ENCODE measurements at places on chromosomes 4 and X. TPM values are rescaled to one million over a fixed set of nuclear protein-coding genes. Genes with fewer than 3 reads are reported as not detected.

- H3K4me3 ChIP-seq: no peak overlapping the region
- H3K4me1 ChIP-seq: no peaks in the 10 kb centered on the region
- no peak for DNase-seq
- no peak overlapping the region for H3K27ac ChIP-seq
These were observed 8.9 kb upstream of the DCK start for GRCh38 chr4:70984589-70984988.

- no peaks in the 10 kb centered on the region for H3K4me1 ChIP-seq
- H3K36me3 ChIP-seq: no peaks in the 10 kb centered on the region
- H3K27ac ChIP-seq: no peak overlapping the region
- no peak for DNase-seq
These were observed 148.7 kb downstream of the FSTL5 start for GRCh38 chr4:162015090-162015489.

DNA sequence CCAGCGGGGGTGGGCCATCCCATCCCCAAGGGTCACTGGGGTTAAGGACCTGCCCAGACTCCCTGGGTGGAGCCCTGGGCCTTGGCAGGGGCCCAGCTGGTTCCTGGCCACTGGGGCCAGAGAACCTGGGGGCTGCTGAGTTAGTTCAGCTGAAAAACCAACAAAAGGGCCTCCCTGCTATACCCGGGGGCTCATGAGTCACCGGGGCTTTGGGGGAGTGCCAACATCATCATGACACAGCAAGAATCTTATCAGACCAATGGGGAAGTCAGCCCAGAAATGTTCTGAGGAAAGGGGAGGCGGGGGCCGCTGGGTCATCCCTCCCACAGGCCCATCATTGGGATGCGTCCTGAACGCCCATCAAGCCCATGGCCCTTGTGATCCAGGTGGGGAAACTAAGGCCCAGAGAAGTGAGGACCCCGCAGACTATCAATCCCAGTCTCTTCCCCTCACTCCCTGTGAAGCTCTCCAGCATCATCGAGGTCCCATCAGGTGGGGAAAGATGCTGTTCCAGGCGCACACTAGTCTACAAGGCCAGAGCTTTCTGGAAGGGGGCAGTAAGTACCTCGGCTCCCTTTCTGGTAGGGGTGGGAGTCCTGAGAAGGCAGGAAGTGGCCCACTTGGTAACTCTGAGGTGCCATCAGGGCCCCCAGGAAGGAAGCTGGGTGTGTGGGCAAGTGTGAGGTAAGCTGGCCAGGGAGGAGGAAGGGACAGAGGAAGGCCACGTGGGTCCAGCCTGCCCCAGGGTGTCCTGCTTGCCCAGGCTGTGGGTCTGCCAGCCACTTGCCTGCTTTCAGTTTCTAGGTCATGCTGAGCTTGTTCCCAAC, 4.5 kb downstream of the G6PD start:
- DNase-seq: peak; percentile 59
- H3K4me1 ChIP-seq: peaks cover 52% of the 10 kb centered on the region
- H3K27ac ChIP-seq: peak overlapping the region; percentile 94
- H3K4me3 ChIP-seq: peak overlapping the region; percentile 79
- no peaks in the 10 kb centered on the region for H3K36me3 ChIP-seq

DNA sequence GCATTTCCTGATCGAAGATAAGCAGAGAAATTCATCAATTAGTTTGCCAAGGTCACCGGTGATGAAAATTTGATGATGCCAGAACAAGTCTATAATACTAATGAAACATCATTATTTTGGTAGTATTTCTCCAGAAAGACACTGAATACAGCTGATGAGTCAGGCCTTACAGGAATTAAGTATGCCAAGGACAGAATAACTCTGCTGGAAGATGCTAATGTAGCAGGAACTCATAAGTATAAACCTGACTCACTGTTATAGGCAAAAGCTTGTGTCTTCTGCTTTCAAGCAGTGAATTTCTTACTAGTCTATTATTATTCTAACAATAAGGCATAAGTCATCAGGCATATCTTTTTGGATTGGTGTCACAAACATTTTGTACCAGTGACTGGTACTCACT, 1825.1 kb upstream of the IGFBP7 start:
- H3K36me3 ChIP-seq: no peaks in the 10 kb centered on the region
- no peaks in the 10 kb centered on the region for H3K27me3 ChIP-seq
- H3K4me3 ChIP-seq: no peak overlapping the region

- H3K27ac ChIP-seq: no peak overlapping the region
- H3K27me3 ChIP-seq: no peaks in the 10 kb centered on the region
- H3K4me1 ChIP-seq: no peaks in the 10 kb centered on the region
- no peaks in the 10 kb centered on the region for H3K36me3 ChIP-seq
These were observed 202.9 kb upstream of the NPY2R start for GRCh38 chr4:155005395-155006090.

DNA sequence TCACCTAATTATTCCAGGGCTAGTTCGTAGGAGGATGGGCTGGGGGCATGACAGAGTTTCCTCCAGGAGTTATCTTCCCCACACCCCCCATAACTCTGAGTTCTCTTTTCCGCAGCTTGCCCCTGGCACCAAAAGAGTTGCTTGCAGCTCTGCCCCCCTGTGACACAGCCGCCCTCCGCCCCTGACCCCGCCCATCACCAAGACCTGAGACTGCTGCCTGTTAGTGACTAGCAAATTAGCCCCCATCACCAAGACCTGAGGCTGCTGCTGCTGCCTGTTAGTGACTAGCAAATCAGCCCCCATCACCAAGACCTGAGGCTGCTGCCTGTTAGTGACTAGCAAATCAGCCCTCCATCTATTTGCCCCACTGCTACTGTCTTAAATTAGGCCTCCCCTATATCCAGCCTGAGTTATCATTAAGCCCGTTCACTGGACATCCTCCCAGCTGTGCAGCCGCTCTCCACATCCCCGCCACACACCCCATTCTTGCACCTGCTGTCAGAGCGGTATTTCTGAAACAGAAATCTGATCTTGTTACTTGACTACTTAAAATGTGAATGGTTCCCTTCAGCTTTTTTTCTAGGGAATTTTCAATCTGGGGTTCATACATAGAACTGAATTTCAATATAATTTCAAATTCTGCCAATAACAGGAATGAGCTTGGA, 1.5 kb upstream of the PAPSS1 start:
- peak; percentile 67 for DNase-seq
- peak overlapping the region; percentile 49 for H3K27ac ChIP-seq
- H3K36me3 ChIP-seq: peaks cover 5% of the 10 kb centered on the region
- peaks cover 32% of the 10 kb centered on the region for H3K4me1 ChIP-seq
- H3K4me3 ChIP-seq: peak overlapping the region; percentile 98
- H3K27me3 ChIP-seq: no peaks in the 10 kb centered on the region

- H3K4me3 ChIP-seq: no peak overlapping the region
- no peak overlapping the region for H3K27ac ChIP-seq
- DNase-seq: peak; percentile 54
- H3K36me3 ChIP-seq: no peaks in the 10 kb centered on the region
These were observed 26.8 kb upstream of the TMEM184C start for GRCh38 chr4:147590249-147590920.

- H3K4me3 ChIP-seq: no peak overlapping the region
- no peak overlapping the region for H3K27ac ChIP-seq
- DNase-seq: no peak
- H3K36me3 ChIP-seq: no peaks in the 10 kb centered on the region
- H3K27me3 ChIP-seq: peaks cover 25% of the 10 kb centered on the region
These were observed 409.1 kb upstream of the SPANXN4 start for GRCh38 chrX:142616636-142617035.

DNA sequence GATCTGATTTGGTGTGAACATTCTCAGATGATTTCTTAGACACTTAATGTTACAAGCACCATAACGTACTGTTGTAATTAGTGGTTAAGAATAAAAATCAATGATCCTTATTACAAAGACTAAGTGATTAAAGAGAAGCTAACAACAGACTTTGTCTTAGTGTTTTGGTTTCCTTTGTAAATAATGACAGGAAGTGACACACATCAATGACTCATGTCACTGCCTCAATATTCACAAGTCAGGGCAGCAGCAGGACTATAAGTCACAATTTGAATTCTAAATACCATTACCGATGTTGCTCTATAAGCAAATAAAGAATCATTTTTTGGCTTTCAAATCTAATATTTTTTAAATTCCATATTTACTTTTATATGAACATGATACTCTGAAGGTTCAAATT, 115.8 kb upstream of the FAT4 start:
- H3K36me3 ChIP-seq: no peaks in the 10 kb centered on the region
- H3K4me3 ChIP-seq: no peak overlapping the region
- H3K27ac ChIP-seq: no peak overlapping the region

GRCh38 chr4:142345924-142346323, 500.2 kb downstream of the INPP4B start:
- H3K36me3 ChIP-seq: peaks cover 21% of the 10 kb centered on the region
- H3K27ac ChIP-seq: peak overlapping the region; percentile 98

DNA sequence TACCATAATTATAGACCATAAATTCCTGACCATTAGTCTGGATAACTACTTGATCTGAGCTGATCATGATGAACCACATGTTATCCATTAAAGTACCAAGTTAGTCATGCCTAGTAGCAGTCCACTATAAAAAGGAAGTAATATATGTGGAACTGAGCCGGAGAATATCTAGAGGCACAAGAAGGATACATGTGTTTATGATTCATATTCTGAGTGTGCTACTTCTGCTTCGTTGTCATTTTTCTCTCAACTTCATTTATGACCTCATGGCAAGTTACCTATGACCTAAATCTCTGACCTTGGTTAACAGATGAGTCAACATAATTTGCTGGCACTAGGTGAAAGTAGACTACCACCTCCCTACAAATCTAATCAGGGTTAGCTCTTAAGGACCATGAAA, 56.5 kb upstream of the ANKRD17 start:
- no peak overlapping the region for H3K4me3 ChIP-seq
- no peak for DNase-seq

DNA sequence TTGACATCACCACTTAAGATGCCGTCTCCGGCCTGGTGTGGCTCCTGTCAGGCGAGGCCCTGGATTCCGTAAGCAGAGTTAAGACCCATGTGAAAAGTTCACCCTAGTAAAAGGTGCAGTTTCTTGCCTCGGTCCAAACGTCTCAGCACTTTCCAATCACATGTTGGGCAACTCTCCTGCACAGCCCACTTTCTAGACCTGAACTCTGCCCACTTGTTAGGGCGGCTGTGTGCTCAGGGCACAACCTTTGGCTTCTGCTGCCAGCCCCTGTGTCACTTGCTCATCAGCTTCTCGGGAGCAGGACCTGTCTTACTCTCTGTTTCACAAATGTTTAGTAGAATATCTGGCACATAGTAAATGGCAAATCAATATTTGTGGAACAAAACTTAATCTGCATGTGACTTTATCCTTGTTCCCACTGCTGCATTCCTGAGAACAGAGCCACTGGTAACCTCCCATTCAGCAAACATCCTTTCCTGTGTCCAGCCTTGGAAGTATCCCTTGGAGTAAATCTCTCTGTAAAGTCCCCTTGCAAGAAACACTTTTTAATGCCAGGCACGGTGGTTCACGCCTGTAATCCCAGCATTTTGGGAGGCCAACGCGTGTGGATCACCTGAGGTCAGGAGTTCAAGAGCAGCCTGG, 38.7 kb upstream of the SH3RF1 start:
- H3K27ac ChIP-seq: no peak overlapping the region
- peaks cover 8% of the 10 kb centered on the region for H3K27me3 ChIP-seq
- no peak for DNase-seq
- no peak overlapping the region for H3K4me3 ChIP-seq
- no peaks in the 10 kb centered on the region for H3K36me3 ChIP-seq

GRCh38 chr4:185357211-185357610, 38.5 kb downstream of the LRP2BP start:
- peaks cover 11% of the 10 kb centered on the region for H3K4me1 ChIP-seq
- H3K27me3 ChIP-seq: no peaks in the 10 kb centered on the region

DNA sequence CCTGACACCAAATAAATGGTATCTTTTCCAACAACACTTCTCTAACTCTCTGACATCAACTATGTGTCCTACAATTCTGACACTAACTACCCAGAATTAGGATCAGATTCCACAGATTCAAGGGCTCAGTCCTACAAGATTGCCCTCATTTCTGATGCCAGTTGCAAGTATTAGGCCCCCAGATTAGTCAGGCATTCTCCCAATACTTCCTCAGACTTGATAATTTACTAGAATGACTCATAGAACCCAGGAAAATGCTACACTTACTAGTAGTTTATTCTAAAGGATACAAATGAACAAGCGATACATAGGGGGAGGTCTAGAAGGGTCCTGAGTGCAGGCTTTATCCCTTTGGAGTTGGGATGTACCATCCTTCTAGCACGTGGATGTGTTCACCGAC, 8.5 kb downstream of the TIGD2 start:
- no peaks in the 10 kb centered on the region for H3K27me3 ChIP-seq
- no peak overlapping the region for H3K27ac ChIP-seq
- DNase-seq: no peak
- no peaks in the 10 kb centered on the region for H3K4me1 ChIP-seq
- H3K4me3 ChIP-seq: no peak overlapping the region

- no peaks in the 10 kb centered on the region for H3K4me1 ChIP-seq
- no peak overlapping the region for H3K4me3 ChIP-seq
- H3K27ac ChIP-seq: no peak overlapping the region
- no peaks in the 10 kb centered on the region for H3K27me3 ChIP-seq
These were observed 139.9 kb upstream of the ETNPPL start for GRCh38 chr4:108902769-108903168.

DNA sequence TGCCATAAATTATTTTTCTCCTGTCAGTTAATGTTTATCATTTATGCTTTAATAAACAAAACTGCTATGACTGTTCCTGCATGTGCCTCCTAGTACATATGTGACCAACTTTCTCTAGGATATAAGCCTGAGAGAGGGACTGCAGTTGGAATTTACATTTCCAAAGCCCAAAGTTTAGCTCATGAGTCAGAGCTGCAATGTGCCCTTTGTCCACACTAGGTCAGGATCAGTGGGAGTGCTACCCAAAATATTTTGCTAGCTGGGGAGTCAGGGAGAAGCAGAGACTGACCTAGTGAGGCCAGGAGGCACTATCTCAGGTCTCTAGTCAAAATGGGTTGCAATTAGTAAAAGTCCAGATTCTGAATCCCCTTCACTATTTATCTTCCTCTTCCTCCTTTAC, 92.7 kb downstream of the AR start:
- no peak overlapping the region for H3K4me3 ChIP-seq
- H3K4me1 ChIP-seq: no peaks in the 10 kb centered on the region
- no peak for DNase-seq

DNA sequence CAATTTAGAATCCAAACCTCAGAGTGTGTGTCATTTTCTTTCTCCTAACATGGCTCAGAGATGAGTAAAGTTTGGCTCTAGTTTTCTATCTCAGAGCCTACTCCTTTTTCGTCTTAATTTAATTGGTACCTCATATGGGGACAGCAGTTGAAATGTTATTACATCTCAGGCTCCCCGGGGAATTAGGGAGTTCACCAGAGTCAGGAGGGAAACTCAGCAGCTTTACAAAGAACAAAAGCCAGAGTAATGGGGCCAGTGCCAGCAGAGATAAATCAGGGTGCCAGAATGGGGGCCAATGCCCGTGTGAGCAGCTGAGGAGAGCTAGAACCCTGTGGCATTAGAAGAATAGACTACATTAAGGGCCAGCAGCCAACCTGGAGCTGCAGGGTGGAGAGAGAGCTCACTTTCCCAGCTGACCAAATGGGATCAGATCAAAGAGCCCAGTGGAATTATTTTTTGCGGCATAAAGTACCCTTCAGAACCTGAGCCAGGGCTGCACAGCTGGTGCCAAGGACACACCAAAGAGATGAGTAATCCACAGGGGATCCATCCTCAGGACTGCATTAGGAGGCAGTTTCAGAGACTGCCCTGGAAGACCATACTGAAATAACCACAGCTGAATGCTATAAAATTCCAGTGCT, 207.1 kb upstream of the DKK2 start:
- H3K27me3 ChIP-seq: no peaks in the 10 kb centered on the region
- H3K4me1 ChIP-seq: no peaks in the 10 kb centered on the region
- no peaks in the 10 kb centered on the region for H3K36me3 ChIP-seq
- no peak overlapping the region for H3K4me3 ChIP-seq
- DNase-seq: no peak

Gene SYTL4
- not detected for total RNA-seq

Gene PWWP3B
- total RNA-seq: not detected

Gene CCSER1
- total RNA-seq: 0.09 TPM

All from activated T-cell treated with anti-CD3 and anti-CD28 coated beads, Interleukin-2, amount 50 U/mL, for 72 hours (primary cell).